ENCODE measurements at places on chromosomes 11 and 22. TPM values are rescaled to one million over a fixed set of nuclear protein-coding genes. Genes with fewer than 3 reads are reported as not detected.

DNA sequence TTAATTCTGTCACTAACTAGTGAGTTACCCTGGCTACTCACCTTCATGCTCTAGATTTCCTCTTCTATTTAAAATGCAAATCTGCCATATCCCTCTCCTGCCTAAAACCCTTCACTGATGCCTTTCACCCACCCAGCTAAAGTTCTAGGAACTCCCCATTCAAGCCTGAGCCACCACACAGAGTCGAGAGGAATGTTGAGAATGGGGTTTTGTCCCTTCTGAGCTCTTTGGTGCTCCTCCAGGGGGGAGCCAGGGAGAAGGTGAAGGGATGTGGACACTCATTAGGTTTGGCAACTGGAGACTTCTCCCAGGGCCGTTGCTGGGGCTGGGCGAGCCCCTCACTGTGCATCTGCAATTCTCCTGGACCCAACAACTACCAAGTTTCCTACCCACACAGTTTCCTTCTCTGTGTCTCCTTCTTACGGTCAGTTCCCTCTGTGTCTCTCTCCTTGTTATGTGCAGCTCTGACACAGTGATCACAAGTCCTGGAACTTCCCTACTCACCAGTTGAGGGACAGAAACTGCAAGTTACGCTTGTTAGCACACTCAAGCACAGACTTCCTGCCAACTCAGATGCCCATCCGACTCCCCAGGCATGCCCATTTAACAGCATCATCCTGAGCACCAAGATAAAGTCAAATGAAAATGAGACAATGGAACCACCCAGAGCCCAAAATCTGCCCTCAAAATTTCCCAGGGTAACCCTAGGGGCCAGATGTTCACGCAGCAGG is 6.5 kb upstream of the IL10RA start:
- DNase-seq: no peak

DNA sequence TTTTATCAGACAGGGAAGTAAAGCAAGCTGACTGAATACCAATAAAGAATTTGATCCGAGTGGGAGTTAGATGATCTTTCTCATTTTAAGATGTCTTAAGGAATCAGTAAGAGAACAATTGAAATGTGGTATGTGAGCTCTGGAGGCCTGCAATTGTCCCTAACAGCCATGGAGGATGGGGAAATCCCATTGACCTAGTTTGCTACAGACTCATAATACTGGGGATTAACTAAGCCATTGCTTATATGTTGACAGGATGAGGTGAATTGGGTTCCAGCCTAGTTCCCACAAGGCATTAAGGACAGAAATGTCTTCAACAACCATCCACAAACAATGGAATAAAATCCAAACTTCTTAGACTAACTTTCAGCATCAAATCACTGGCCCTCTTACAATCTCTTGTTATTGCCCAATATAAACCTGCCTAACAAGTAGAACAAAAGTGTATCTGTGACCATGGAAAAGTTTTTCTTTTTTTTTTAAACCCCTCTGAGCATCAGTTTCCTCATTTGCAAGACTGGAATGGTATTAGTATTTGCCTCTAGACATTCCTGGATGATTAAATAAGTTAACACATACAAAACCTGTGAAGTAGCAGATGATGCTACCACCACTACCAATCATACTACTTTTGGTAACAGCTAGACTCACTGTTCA is 773.2 kb downstream of the DLG2 start:
- DNase-seq: peak; percentile 13

DNA sequence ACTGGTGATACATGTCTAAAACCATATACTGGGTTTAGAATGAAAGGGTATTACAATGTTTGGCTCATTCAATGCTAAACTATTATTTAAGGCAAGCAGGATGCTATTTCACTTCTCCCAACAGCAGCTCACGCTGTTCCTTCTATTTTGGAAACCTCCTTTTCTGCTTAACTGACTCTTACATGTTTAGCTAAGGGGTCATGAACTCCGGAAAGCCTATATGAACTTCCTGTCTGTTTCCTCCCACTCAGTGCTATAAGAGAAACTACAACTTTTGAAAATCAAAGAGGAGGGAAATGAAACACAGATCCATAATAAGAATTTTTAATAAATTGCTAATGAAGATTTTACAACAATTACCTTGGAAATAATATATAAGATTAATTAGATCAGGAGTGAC is 30.9 kb downstream of the SLC36A4 start:
- DNase-seq: no peak

- no peak for DNase-seq
Measured at GRCh38 chr11:12091956-12092558, 18.3 kb upstream of the MICAL2 start.

- DNase-seq: no peak
Measured at GRCh38 chr11:120694726-120695125, 183.2 kb downstream of the GRIK4 start.

DNA sequence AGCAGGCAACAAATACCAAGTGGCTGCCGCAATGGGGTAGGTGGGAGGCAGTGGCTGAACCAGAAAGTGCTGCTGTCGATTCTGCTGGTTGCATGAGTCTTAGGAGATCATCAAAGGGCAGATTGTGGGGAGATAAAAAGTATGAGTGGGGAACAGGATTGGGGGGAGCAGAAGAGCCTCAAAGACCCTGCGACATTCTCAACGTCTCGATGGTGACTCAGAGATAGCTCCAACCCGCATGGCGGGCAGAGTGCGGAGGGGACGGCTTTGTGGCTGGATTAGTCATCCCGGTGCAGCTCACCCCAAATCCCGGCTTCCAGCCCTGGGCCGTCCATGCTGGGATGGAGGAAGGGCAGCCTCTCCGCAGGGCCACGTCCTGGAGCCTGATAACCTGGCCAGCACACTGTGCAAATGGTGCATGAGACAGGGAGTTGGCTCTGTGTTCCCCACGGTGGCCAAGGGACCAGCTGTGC is 11.6 kb upstream of the RTN4R start:
- no peak for DNase-seq

GRCh38 chr11:125156346-125157117 is 8.0 kb upstream of the PKNOX2 start:
- no peak for DNase-seq

- no peak for DNase-seq
Measured at GRCh38 chr11:8787372-8787771, 104.8 kb downstream of the RPL27A start.

- DNase-seq: no peak
Measured at GRCh38 chr11:14029440-14029839, 66.9 kb downstream of the SPON1 start.

DNA sequence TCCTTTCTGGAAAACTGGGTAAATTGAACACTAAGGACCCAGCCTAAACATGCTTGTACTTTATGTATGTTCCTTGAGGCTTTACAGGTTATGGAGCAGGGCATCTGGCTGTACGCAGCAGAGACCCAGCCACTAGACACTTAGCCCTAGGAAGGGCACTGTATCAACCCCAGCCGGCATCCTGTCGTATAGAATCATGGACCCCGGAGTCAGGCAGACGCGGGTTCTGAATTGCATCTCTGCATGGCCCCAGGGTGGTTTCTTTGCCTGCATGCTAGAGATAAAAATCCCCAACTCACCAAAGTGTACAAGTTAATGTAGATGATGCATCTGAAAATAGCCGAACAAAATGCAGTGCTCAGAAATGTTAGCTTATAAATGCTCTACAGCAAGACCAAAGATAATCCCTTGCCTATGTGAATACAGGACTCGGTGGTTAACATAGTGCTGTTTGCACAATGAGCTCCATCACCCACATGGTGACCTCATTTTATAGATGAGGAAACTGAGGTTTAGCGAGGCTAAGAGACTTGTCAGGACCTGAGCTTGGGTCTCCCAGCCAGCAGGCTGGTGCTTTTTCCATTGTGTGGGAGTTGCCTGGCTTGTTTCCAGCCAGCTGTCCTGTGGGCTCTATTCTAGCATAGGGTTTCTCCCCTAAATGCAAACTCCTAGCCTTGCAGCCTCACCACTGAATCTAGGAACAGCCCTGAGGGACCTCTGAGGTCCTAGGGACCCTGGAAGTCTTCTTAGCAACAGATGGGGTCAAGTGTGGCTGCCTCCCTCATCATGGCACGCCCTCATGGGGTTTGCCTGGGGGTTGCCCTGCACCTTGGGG is 7.3 kb downstream of the CD6 start:
- no peak for DNase-seq

GRCh38 chr11:57735619-57736298 is 5.5 kb upstream of the SELENOH start:
- no peak for DNase-seq

DNA sequence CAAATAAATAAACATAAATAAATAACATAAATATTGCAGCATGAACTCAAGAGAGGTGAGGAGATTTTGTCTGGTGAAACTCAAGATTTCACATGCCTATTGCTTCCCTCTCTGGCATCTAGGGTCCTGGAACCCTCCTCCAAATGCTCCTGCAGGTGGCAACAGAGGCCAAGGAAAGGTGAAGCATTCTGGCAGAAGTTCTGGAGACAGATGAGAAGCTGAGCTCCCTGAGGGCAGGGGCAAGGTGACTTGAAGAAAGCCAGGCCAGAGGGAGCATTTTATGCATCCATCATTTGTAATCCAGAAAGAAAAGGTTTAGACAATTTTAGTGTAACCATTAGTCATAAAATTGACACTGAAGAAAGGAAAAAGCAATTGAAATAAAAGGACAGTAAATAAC is 64.9 kb downstream of the ENDOD1 start:
- DNase-seq: peak; percentile 60

DNA sequence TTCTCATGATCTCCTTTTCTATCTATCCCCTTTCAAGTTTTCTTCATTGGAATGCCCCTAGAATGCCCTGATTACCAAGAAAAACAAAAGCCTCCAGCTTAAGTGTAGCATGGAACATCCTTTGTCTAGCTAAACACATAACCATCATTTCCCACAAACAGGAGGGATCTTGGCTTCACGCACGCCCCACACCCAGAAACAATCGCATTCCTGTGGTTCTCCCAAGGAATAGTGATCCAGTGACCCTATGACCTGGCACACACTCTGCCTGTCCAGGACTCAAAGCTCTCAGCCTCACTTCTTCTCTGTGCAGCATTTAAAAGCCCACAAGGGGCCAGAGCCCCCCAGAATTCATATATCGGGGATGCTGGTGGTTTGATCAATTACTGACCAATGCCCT is 9.3 kb upstream of the POU2AF1 start:
- DNase-seq: peak; percentile 25

- no peak for DNase-seq
Measured at GRCh38 chr11:129374993-129375750, 476 bp upstream of the BARX2 start.

- DNase-seq: no peak
Measured at GRCh38 chr22:45934168-45934564, 42.8 kb downstream of the WNT7B start.

GRCh38 chr11:110571081-110571720 is 141.0 kb downstream of the ARHGAP20 start:
- no peak for DNase-seq

DNA sequence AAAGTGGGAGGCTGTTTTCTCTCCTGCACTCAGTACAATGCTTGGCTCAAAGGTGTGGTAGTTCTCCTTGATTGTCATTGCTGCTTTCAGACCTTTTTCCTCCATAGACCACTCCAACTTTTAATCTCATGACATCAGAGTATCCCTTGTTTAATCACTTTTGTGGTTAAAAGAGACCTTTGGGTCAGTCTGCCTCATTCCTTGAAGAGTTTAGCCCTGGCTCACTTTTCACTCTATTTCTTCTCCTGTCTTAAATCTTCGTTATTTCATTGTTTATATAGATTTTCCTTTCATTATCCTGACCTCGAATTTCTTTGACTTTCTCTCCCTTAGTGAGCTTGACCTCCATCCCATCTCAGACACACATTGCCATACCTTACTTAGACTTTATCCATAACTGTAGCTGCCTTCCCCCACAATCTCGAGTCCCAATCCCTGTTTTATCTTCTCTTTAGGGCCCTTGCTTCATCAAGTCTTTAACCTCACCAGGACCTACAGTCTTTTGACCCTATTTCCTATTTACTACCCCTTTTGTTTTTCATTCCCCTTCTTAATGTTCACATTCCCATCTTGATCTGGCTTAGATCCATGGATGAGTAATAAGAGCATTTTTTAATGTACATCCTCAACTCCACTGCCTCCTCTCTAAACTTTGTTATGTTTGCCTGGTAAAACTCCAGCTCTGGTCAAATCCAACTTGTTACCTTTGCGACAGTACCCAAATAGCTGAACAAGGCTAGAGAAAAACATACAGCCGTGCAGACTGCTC is 9.5 kb downstream of the ATXN10 start:
- peak; percentile 60 for DNase-seq

DNA sequence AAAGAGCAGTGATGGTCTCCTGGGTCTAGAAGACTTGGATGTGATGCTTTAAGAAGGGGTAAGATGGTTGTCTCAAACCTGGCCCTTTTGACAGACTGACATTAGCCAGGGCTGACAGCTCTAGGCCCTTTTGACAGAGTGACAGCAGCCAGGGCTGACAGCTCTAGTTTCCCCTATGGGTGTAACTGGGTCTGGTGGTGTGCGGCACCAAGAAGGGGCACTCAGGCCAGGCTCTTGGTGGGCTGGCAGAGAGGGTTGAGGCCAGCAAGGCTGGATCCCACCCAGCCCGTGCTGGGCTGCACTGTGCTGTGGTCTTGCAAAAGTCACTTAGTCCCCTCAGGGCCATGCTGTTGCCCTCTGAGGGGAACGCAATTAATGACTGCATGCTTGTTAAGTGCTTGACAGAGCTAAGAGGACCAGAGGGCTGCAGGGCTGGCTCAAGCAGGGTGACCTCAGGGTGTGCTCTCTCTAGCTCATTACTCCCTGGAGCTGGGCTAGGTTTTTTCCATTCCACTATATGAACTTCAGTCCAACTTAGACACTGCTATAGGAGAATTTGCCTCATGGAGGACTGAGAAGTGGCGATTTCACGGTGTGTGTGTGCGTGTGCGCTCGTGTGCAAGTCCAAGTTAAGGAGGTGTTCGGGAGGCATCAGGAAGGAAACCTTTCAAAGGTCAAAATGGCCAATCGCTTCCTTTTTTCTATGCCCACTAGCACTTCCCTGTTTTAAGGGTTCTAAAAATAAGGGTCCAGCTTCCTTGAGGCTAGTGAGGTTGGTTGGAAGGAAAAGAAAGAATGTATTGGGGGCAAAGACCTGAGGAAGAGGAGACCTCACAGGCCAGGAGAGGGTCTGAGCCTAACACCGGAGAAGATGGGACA is 4.4 kb downstream of the UBASH3B start:
- no peak for DNase-seq

DNA sequence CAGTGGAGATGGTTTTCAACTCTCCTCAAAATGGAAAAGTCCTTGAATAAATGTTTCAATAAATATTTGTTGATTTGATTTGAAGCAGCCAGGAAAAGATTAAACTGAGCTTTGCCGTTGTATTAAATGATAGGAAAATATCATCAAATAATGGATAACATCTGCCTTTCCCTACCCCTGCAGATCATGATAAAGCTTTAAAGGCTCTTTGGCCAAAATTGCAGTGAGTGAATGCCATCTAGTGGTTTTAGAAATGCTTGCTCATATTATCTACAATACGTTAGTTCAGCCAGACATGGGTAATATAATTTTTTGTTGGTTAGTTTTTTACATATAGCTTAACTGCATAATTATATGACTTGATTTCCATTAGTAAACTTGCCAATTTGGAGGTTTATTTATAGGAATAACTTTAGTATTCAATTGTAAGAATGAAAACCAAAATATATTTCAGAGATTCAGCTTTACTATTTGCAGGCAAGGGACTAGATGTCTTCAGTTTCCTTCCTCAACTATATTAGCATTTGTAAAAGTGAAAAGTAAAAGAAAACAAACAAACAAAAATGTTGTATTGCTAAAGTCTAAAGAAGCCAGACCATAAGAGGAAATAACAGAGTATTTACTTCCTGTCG is 159.2 kb downstream of the MSANTD4 start:
- DNase-seq: peak; percentile 56

RGL4 gene
- not detected for total RNA-seq

OR8G5 gene
- not detected for total RNA-seq

HEPN1 gene
- not detected for total RNA-seq

LTBP3 gene
- total RNA-seq: 11.6 TPM

TMEM86A gene
- 18.8 TPM for total RNA-seq

OR51I1 gene
- not detected for total RNA-seq

TMEM191C gene
- 0.35 TPM for total RNA-seq

RHOD gene
- total RNA-seq: 24.5 TPM
